Fibroblast of gingiva (primary cell): ENCODE measurements at places on chromosomes 12 and 14.
A peak's percentile ranks its signal among the peaks of the same experiment; 100 is the strongest.

DNA sequence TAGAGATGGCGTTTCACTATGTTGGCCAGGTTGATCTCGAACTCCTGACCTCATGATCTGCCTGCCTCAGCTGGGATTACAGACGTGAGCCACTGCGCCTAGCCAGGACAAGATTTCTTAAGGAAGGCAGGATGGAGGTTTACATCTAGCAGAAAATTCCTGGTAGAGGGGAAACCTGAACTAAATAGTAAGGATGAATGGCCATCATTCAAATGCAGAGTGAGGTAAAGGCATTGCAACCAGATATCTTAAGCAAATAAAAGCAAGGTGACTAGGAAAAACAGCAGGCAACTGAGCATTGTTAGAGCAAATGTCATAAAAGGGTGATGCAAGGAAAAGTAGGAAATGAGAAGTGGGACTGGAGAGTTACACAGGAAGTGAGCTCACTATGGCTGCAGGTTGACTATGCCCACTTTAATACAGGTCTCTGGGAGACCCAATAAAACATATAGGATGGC, 133.0 kb downstream of the SOX5 start:
- DNase-seq = no peak

GRCh38 chr12:80551897-80552296, 107.9 kb downstream of the PTPRQ start:
- peak; percentile 88 for DNase-seq

DNA sequence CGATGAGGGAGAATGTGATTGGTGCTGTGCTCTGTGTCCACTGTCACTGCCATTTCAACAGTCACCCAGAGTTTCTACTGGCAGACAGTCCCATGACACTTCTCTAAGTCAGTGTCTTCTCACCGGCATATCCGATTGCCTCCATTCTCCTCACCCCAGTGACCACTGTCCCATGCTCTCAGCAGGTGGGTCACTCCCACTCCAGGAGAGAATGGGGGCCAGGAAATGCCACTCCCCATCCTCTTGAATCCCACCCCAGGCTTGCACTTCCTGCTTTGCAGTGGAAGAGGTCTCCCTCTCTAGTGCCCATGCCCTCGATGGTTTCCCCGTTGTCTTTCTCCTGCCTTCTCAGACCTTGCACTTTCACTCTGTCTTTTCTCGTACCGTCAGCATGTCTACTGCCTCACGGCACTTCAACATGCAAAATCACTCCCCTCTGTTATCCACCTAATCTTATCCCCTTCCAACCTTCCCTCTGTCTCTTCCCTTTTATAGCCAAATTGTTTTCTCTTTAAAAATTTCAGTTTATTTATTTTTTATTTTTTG, 2.2 kb upstream of the EP400 start:
- DNase-seq = no peak

DNA sequence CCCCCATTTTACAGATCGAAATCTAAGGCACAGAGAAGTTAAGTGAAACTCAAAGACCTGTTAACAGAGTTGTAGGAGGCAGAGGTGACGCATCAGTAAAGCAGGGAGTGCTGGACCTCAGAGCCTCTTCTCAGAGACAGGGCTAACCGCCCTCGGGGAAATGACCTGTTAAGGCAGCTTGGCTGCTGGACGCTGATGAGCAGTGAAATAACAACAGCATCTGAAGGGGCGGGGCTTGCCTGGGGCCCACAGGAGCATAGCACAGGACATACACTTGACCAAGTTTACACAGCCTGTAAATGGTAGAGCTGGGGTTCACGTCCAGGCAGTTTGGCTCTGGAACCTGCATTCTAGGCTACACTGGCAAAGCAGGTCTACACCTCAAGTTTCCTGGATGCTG, 39.3 kb downstream of the LRTM2 start:
- no peak for DNase-seq

GRCh38 chr12:96233939-96234461, 39.8 kb downstream of the ELK3 start:
- peak; percentile 100 for DNase-seq

DNA sequence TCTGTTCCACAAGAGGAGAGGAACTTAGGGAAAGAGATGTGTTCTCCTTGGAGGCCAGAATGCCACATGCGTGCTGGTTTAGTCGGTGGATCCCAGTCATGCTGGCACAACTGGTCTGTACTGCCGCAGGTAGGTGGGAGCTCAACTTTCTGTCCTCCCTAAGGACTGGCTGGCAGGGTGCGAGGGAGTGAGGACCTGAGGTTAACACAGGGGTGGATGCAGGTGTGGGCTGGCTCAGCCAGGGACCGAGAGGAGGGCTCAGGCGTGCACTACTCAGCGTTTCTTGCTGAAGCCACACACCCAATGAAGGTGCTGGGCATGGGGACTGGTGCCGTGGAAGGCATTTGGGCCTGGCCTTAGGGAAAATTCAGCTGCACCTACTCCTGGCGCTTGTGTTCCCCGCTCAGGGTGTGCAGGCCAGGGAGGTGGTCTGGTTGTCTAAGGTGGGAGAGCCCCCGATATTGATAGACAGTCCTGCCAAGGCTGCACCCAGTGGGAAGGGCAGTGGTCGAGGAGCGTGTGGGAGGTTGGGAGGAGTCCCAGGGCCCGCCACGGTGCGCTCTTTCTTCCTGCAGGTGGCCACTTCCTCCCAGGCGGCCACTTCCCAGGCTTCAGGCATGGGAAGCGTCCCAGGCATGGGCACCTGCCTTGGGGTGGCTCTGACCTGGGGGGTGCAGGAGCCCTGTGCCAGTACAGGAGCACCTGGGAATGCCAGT, 138.4 kb downstream of the ADGRD1 start:
- no peak for DNase-seq

DNA sequence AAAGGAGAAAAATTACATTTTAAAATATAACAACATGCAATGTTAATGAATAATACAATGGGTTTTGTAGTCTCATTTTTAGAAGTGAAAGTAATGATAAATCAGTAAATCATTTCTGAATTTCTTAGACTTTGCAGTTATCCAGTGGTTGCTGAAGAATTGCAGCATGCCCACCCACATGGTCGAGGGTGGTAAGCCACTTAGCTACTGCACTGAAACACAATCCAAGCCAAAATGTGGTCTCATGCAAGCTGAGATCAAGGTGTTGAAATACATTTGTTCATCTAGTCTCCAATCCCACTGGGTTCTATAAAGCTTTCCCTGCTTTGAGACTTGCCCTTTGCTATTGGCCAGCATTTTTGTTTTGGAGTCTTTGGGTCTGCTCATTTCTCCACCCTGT, 247.9 kb downstream of the NELL2 start:
- DNase-seq = no peak

DNA sequence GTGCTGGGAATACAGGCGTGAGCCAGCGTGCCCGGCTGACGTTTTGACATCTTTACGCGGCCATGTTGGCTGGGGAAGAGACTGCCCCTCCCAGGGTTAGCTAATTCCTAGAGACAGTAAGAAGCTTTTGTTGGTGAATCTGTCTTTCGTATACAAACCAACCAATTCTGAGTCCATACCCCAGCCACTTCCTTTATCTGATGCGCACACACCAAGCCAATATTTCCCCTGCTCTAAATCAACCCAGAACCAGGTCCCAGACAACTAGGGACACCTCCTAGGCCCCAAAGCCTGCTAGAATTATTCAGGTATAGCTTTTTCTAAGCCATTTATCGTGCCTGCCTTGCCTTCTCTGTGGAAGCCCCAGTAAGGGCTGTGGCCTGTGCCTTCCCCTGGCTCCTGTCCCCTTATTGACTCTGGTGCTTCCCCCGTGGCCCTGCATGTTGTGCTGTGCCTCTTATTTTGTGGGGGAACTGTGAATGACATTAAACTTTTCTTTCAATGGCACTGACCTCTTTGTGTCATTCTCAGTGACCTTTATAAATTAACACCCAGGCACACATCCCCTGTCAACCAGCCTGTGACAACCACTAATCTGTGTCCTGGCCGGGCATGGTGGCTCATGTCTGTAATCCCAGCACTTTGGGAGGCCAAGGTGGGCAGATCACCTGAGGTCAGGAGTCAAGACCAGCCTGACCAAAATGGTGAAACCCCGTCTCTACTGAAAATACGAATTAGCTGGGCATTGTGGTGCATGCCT, 10.7 kb upstream of the EVL start:
- DNase-seq = no peak

- no peak for DNase-seq
These were observed 6.3 kb upstream of the NFE2 start for GRCh38 chr12:54306925-54307741.

GRCh38 chr12:116790066-116790465, 52.0 kb downstream of the RNFT2 start:
- DNase-seq = peak; percentile 55

DNA sequence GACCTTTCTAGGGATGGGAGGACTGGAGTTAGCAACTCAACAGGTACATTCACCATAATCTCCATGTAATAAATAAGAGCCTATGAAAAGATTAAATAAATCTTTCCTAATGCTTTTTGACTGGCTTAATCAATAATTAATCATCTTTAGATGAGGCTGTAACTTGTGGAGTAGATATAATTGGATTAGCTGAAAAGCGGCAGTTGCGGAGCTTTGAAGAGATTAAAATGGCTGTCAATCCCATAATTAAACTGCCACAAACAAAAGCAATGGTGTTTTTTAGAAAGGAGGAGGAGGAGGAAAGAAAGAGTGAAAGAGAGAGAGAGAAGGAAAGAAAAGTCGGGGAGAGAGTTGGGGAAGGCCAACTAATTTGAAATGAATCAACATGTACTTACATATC, 70.7 kb upstream of the TMEM263 start:
- DNase-seq = no peak

- DNase-seq = peak; percentile 36
These were observed 37.8 kb downstream of the TNFAIP2 start for GRCh38 chr14:103161054-103161397.
